Sigmoid colon (tissue), 7 donors: ENCODE measurements at places on chromosomes 5 and 9.

- H3K36me3 ChIP-seq, result no peaks in the 10 kb centered on the region
- no peaks in the 10 kb centered on the region for H3K27me3 ChIP-seq
- no peak overlapping the region for H3K4me3 ChIP-seq
- peaks cover 35% of the 10 kb centered on the region for H3K4me1 ChIP-seq
- H3K27ac ChIP-seq, result peak overlapping the region; percentile 76
Observed at GRCh38 chr5:72453246-72453775, 53.9 kb downstream of the ZNF366 start.

GRCh38 chr5:54455413-54456157 lies at the start of gene HSPB3:
HSPB3 (plus strand) TSS chr5:54455699; CDS start chr5:54455790, 91 bp downstream.
- no peaks in the 10 kb centered on the region for H3K36me3 ChIP-seq
- H3K4me3 ChIP-seq, result peak within 1 kb of the TSS; percentile 36
- H3K4me1 ChIP-seq, result peaks cover 36% of the 10 kb centered on the region
- H3K27me3 ChIP-seq, result no peaks in the 10 kb centered on the region
- DNase-seq, result peak; percentile 74
- H3K27ac ChIP-seq, result peak within 1 kb of the TSS; percentile 61

DNA sequence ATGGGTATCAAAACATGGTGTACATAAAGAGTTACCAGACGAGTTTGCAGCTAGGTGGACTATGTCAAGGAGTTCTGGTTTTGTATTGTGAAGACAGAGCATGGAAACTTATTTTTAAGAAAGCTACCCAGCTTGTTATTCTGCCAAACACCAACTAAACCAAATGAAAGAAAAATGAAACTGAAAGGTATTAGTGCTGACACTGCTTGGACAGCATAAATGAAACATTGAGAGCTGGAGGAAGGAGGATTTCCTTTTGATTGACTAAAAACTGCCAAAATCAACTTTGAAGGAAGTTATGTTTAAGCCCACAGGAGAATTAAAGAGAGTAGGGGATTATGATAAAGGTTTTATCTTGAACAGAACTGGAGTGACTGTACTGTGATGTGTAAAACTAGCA lies 766.2 kb downstream of the PTPRD start:
- no peak overlapping the region for H3K4me3 ChIP-seq
- no peaks in the 10 kb centered on the region for H3K36me3 ChIP-seq
- DNase-seq, result no peak
- no peak overlapping the region for H3K27ac ChIP-seq
- H3K4me1 ChIP-seq, result no peaks in the 10 kb centered on the region

DNA sequence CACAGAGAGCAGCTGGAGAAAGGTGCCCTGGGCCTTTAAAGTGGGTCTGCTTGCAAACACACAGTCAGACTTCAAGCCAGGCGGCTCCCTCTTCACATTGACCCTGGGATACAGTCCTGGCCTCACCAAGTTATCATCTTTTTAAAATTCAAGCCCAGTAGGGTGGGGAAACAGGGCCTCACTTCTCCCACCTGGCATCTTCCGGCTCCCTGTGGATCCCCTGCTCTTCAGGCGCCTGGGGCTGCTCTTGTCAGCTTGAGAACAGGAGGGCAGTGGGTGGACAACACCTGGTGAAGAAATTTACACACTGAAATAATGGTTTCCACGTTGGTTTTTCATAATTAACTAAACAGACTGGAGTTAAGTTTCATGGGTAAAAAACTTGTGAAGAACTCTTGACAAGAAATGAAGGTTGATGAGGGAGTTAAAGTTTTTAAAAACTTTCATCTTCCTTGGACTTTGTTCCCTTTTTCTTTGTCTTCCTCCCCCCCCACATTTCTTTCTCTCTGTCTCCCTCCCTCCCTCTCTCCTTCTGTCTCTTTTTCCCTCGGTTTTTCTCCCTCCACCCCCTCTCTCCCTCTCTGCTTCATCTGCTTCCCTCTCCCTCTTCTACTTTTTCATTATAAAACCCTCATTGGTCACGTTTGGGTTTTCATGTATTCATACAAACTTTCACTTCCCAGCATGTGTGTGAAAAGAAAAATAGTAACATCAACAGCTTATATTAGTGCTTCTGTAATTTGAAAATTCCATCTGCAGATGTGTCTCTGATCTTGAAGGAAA lies 219.6 kb downstream of the DMRT2 start:
- H3K27me3 ChIP-seq, result no peaks in the 10 kb centered on the region
- no peak overlapping the region for H3K4me3 ChIP-seq
- H3K27ac ChIP-seq, result no peak overlapping the region
- no peaks in the 10 kb centered on the region for H3K4me1 ChIP-seq
- no peak for DNase-seq

GRCh38 chr5:33701251-33701650 lies 190.5 kb downstream of the ADAMTS12 start:
- no peaks in the 10 kb centered on the region for H3K36me3 ChIP-seq
- no peaks in the 10 kb centered on the region for H3K27me3 ChIP-seq
- H3K4me3 ChIP-seq, result no peak overlapping the region
- no peak for DNase-seq

GRCh38 chr5:94885931-94886330 lies 267.5 kb downstream of the SLF1 start:
- H3K4me3 ChIP-seq, result no peak overlapping the region
- no peaks in the 10 kb centered on the region for H3K27me3 ChIP-seq
- H3K36me3 ChIP-seq, result no peaks in the 10 kb centered on the region
- no peak for DNase-seq
- no peaks in the 10 kb centered on the region for H3K4me1 ChIP-seq
